NCI-H187 (cell line): ENCODE measurements at places on chromosomes 13 and 19.

DNA sequence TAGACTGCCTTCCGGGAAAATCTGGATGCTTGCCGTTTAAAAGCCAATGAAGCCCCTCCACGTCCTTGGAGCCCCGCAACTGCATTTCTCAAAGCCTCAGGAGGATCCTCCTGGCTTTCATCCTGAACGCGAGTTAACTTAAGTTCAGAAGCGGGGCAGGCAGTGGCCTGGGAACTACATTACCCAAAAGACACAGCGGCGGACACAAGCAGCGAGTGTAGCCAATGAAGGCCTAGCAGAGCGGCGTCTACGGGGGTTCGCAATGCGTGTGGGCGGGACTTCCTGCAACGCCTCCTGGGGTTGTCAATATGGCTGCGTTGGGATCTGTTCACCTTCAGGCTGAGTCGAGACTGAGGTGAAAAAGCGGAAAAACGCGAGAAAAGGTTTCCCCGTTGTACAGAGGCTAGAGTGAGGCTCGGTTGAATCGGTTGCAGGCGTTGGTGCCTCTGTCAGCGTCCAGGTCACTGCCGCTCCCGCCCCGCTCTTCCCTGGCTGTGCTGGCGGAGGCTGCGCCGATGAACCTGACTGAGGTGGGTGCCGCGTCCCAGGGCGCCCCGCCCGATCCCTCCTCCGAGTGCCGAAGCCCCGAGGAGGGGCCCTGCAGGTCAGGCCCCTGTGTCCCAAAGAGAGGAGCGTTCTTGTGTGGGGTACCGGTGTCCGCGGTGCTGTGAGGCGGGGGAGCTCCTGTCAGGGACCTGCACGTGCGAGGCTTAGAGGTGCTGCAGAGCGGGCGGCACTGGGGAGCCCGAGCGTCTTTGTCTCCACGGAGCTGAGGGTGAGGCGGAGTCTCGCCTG, at the start of gene ZNF17:
Gene ZNF17 (plus strand): TSS at position 285 of the 795 bp plus-strand sequence. CDS start 2,455 bp downstream, outside the sequence.
- peak; percentile 89 for DNase-seq

DNA sequence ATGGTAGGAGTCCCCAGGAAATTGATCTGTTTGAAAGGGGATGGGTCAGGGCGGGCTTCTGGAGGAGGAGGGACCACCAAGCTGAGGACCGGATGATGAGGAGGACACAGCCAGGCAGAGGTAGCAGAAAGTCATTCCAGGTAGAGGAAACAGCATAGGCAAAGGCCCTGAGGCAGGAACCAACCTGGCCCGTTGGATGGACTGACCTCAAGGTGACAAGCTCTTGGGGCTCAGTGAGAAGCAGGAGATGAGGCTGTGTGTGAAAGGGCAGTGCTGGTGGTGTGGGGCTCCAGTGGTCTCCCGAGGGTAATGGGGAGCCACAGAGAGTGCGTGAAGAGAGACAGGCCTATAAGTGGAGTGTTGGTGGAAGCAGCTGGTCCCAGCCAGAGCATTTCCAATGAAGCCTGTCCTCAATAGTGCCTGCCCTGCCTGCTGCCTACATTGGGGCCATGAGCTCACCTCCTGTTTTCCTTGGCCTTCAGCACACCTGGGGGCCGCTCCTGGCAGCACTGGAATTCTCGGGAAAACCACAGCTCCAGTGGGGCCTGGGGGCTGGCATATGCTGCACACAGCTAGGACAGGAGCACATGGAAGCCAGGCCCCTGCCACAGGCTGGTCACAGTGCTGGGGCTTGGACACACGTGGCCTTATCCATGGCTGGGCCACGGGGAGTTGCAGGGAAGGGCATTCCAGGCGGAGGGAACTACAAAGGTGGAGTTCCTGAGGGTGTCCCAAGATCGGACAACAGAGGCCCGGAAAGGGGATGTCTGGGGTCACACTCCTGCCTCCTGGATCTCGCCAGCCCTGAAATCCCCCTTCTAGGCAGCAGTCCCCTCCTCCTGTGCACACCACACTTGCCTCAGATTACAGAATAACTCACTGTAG, 2.3 kb upstream of the COMP start:
- DNase-seq = no peak

DNA sequence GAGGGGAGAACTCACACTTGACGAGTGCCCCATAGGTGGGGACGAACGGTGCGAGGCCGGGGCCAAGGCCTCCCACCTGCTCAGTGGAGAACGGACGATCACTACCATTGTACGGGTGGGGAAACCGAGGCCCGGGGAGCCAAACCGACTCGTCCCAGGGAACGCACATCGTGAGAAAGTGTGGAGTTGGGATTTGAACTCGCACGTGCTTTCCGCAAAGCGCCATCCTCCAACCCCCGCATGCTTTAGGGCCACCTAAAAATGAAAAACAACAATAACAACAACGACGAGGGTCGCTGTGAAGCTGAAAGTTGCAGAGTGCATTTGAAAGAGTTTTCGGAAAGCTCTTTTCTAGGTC, 458 bp downstream of the ARHGEF1 start:
- no peak for DNase-seq

DNA sequence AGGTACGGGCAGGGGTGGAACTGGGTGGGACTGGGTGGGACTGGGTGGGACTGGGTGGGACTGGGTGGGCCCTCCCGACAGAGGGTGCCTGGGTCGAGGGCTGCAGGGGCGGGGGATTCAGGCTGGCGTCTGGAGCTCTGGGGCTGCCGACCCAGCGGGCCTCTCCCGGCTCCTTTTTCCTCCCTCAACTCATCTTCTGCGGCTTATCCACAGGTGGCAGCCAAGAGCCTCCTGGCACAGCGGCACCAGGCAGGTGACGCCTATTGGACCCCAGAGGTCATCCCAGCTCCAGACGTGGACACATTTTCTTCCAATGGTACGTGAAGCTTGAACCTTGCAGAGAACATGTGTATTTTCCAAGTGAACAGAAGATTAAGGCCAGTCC, 533 bp downstream of the ZNF544 start:
- no peak for DNase-seq

- peak; percentile 69 for DNase-seq
Measured at GRCh38 chr19:40614622-40615411, 13.6 kb downstream of the LTBP4 start.

GRCh38 chr13:18946738-18947137, 234.9 kb downstream of the TUBA3C start:
- no peak for DNase-seq

DNA sequence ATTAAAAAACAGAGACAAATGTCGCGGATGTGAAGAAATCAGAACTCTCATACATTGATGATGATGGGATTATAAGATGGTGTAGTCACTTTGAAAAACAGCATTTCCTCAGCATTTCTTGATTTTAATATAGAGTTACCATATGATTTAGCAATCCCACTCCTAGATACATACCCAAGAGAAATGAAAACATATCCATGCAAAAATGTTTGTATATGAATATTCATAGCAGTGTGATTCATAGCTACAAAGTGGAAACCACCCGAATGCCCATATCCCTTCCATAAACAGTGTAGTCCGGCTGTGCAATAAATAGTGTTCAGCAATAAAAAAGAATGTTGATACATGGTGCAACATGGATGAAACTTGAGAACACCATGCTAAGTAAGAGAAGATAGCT, 44.6 kb downstream of the DPY19L3 start:
- no peak for DNase-seq

DNA sequence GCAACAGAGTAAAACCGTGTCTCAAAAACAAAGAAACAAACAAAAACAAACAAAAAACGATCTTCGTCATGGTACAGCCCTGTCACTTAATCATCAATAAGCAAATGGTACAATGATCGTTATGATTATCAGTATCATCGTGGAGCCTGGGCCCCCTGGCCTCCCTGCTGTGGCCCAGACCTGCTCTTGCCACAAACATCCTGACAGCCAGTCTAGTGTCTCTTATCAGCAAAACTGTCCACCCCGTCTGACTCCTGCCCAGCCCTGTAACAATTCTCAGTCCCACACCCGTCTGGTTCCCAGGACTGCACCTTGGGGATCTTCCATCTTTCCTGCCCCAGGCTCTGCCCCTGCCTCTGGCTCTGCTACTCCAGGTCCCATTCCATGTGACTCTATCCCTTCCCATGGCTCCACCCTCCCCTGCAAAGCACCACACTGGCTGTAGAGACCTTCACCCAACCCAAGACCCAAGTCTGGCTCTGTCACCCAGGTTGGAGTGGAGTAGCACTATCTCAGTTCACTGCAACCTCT, 5.7 kb downstream of the ZNF653 start:
- no peak for DNase-seq

DNA sequence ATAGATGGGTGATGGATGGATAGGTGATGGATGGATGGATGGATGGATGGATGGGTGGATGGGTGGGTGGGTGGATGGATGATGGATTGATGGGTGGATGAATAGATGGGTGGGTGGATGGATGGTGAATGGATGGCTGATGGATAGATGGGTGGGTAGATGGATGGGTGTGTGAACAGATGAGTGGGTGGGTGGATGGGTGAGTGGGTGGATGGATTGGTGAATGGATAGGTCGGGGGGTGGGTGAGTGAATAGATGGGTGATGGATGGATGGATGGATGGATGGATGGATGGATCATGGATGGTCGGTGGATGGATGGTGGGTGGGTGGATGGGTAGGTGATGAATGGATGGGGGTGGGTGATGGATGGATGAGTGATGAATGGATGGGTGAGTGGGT, 3.5 kb downstream of the SMIM24 start:
- no peak for DNase-seq

DNA sequence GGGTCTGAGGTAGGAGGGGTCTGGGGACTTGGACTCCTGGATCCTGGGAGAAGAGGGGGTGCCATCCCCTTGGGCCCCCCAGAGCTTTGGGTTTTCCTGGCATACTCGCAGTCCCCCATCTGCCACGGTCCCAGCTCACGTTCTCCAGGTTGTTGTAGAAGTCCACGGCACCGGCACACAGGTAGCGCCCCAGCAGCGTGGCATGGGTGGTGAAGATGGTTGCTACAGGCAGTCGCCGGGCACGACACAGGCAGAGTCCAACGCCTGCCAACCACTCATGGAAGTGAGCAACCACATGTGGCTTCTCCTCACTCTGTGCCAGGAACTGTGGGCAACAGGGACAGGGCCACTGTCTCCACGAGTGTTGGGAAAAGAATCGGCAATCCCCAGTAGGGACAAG, 7.4 kb downstream of the GYS1 start:
- no peak for DNase-seq

DNA sequence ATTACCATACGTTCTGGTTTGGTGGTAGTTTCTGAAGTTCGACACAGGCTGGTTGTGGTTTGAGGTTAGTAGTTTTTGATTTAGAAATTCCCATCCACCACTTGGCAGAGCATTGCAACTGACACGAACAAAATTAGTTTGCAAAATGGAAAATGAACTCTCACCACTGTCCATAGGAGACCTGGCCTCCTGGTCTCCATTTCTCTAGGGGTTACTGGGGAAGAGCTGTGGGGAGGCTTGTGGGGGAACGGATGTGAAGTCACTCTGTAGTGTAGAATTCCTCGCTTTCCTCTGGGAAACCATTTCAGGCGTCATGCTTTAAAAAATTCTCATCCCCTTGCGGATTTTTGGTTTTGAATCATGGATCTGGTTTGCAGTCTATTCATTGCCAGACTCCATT, 321.5 kb upstream of the MAB21L1 start:
- no peak for DNase-seq

- DNase-seq = no peak
Measured at GRCh38 chr19:19347401-19348110, 26.9 kb downstream of the MAU2 start.

- DNase-seq = no peak
Measured at GRCh38 chr13:44089452-44089851, 209.7 kb downstream of the LACC1 start.

DNA sequence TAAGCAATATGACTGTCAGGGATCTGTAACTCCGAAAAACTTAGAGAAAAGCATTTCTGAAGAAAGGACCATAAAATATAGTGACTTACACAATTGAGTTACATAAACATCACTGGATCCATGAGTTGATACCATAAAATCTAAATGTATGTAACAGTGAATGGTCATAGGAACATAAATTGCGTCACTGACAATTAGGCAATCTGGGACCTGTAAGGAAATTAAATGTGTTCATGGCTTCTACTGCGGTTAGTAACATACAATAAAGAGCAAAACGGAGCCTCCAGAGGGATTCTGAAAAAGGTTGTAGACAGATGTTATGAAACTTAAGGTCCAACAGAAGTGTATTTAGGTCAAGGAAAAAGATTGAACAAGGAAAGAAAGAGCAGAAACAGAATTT, 27.1 kb downstream of the POU4F1 start:
- DNase-seq = no peak

DNA sequence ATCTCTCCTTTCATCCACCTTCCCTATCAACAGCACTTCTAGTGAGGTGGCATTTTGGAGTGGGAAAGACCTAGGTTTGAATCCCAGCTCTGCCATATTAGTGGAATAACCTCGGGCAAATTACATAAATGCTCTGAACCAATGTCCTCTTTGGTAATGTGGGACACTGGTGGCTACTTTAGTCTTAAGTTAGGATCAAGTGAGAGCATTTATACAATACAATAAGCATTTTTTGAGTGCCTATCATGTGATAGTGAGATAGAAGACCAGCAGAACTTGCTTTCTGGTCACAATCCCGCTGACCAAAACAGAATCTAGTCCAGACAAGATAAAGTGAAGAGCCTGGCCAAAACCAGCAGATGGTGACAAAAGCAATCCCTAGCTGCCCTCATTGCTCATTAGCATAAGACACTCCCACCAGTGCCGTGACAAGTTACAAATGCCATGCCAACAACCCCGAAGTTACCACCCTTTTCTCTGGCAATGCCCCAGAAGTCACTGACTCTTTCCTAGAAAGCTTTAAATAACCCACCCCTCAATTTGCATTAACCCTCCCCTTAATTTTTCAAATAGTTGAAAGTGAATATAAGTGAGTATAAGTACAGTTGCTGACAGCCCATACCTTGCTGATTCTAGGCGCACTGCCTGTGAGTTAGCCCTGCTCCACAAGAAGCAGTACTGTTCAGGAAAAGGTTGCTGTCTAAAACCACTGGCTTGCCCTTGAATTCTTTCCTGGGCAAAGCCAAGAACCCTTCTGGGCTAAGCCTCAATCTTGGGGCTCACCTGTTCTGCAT, 28.9 kb upstream of the KPNA3 start:
- no peak for DNase-seq

DNA sequence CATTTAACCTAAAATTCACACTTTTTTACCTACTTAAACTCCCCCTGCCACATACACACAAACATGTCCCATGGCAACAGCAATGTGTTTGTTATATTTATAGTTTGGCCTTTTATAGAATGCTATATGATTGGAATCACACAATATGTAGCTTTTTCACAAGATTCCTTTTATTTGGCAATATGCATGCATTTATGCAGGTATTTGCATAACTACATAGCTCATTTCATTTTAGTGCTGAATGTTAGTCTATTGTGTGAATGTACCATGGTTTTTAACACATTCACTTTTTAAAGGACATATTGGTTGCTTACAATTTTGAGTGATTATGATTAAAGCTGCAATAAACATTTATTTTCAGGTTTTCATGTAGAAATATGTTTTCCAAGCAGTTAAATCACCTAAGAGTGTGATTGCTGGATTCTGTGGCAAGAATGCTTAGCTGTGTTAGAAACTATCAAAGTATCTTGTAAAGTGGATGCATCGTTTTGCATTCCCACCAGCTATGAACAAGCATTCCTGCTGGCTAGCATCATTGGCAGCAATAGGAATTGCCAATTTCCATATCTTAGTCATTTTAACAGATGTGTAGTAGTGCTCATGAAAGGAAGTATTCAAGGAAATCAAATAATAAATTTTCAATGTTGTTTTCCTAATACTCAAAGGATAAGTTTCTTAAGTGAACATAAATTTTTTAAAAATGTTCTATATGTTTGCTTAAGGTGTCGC, 557.0 kb downstream of the SLITRK1 start:
- DNase-seq = no peak
